Left lobe of liver (tissue), 2 donors: ENCODE measurements at places on chromosomes 3 and 15.

GRCh38 chr3:150335631-150336030 lies 72.5 kb upstream of the TSC22D2 start:
- no peak for DNase-seq

- no peak for DNase-seq
Observed at GRCh38 chr3:183400352-183400751, 28.1 kb downstream of the MCF2L2 start.

DNA sequence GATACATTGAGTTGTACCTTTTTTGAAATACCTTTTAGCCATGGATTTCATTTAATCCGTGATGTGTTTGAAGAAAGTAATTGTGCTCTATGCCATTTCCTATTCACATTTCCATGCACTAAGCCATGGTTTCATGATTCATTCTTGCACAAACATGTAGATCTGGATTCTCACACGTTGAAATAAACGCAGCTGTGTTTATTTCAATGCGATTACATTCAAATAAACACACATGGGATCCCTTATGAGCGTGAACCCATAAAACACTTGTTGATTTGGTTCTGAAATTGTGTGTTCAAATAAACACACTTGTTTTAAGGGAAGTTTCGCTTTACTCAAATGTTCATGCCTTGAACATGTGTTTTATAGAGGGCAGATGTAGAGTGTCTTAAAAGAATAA lies 39.2 kb downstream of the BBX start:
- no peak for DNase-seq

- no peak for DNase-seq
Observed at GRCh38 chr3:141486496-141486745, 406 bp upstream of the RASA2 start.

DNA sequence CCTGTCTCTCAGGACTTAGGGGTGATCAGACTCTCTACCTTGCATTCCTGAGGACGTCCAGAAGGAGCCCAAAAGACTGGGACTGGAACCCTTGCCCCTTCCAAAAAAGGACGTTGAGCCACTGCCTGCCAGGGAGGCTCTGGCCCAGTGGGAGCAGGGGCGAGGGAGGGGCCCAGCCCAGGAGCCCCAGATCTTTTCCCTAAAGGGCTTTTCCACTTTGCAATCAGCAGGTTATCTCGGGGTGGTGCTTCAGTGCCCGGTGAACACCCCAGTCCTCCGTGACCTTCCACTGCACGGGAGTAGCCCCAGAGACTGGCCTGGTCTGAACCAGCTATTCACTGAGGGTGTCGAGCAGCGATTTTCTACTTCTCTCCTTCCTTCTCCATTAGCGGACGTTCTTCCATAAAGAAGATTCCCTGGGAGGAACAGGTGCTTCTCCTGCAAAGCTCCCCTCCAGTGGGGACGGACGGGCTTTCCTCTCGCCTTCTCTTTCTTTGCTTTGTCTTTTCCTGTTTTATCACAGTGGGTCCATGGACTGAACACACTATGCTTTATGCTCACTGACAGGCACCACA lies 113.7 kb downstream of the CHSY1 start:
- no peak for DNase-seq
